ENCODE measurements at places on chromosomes 11 and 22. TPM values are rescaled to one million over a fixed set of nuclear protein-coding genes. Genes with fewer than 3 reads are reported as not detected.

Gene ZNRF3
- 7.9 TPM for total RNA-seq

Gene OR52H1
- total RNA-seq, result not detected

- no peaks in the 10 kb centered on the region for H3K27me3 ChIP-seq
- peak overlapping the region; percentile 22 for H3K27ac ChIP-seq
- DNase-seq, result no peak
- peaks cover 36% of the 10 kb centered on the region for H3K4me1 ChIP-seq
- H3K4me3 ChIP-seq, result no peak overlapping the region
Measured at GRCh38 chr11:35174666-35175065, 35.7 kb downstream of the CD44 start.

GRCh38 chr11:77467233-77467632, 6.7 kb downstream of the PAK1 start:
- H3K4me1 ChIP-seq, result no peaks in the 10 kb centered on the region
- no peaks in the 10 kb centered on the region for H3K36me3 ChIP-seq
- DNase-seq, result no peak
- no peak overlapping the region for H3K4me3 ChIP-seq

DNA sequence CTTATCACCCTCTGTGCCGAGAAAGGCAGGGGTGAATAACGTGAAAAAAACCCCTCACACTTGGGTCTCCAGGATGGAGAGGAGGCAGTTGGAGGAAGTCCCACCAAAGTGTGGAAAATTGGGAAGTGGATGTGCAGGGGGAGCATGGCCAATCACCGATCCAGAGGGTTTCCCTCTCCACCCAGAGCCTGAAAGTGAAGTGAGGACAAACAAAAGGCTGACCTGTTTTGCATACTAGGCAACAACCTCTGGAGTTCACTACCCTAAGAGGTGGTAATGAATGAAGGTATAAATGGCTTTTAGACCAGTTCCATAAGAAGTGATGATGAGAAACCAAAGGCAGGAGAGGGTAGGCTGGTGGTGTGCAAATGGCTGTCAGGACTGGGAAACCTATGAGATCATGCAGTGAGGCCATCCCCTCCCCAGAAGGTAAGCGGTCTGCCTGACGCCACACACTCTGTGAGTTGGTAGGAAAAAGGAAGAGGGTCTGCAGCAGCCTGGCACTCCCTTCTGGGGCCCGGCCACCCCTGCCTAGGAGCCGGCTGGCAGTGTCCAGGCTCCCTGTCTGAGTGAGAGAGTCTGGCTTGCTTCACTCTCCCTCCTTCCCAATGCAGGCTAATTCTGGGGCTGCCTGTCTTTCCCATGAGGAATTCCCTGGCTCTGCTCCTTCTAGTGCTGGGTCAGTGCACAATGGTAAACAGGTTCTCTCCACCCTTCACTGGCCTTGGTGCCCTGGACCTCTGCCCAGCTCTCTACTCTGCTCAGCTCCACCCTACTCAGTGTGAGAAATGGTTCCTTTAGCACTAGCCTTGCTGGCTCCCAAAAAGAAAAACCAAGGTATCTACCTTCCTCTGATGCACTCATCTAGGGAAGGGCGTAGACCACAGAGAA, 15.6 kb downstream of the TBC1D10A start:
- H3K4me3 ChIP-seq, result no peak overlapping the region
- peak; percentile 84 for DNase-seq
- peak overlapping the region; percentile 83 for H3K27ac ChIP-seq
- H3K4me1 ChIP-seq, result peaks cover 85% of the 10 kb centered on the region

Measured in right atrium auricular region (tissue), 2 donors.